Activated CD4-positive, alpha-beta T cell treated with anti-CD3 and anti-CD28 coated beads, Interleukin-10, Interleukin-2, amounts not matched to agents 100 ng/mL and 50 ng/mL, durations not matched to agents 16 hours and 8 hours (primary cell): ENCODE measurements at places on chromosomes 6 and 20.
A peak's percentile ranks its signal among the peaks of the same experiment; 100 is the strongest.

DNA sequence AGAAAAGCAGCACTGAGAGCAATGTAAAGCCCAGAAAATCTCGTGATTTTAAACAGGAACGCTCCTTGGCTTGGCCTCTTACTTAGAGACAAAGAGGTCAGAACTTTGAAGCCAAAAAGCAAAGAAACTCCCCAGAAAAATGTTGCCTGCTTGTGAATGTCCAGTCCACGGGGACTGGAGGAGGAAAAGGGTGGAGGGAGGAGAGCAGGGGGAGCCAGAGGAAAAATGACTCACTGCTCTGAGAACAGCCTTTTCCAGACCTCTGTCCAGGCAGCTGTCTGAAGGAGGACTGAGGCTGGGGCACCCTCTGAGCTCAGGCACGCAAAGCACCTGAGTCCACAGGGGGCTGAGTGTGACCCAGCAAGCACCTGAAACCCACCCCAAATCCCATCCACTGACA lies 64.7 kb downstream of the TRAM2 start:
- no peak for DNase-seq

- no peak for DNase-seq
These were observed 2.2 kb upstream of the GRM4 start for GRCh38 chr6:34147906-34148630.

GRCh38 chr20:58453391-58453790 lies 61.8 kb downstream of the APCDD1L start:
- DNase-seq = no peak

- peak; percentile 10 for DNase-seq
These were observed 6.4 kb downstream of the TPMT start for GRCh38 chr6:18148304-18149025.

DNA sequence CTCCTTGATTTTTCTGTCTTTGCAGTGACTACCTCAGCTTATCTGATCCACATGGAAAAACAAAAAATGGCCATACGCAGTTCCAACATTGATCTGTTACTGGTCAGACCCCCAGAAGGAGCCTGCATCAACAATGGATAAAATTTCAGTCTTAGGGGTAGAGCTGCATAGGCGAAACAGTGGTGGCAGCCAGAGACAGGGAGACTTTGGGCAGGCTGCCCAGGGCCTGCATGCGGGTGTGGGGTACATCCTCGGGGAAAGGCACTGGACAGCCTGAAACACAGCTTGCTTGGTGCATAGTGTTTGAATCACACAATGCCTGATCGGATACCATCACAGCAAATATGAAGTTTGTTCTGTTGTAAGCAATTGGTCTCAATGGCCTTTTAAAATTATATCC lies 847.8 kb downstream of the QKI start:
- no peak for DNase-seq

- DNase-seq = no peak
These were observed 117.1 kb downstream of the TBXT start for GRCh38 chr6:166050559-166050958.
